ENCODE measurements at places on chromosomes 1 and 21.

- DNase-seq = no peak
Observed at GRCh38 chr1:223429313-223429731, 36.1 kb downstream of the CCDC185 start.

DNA sequence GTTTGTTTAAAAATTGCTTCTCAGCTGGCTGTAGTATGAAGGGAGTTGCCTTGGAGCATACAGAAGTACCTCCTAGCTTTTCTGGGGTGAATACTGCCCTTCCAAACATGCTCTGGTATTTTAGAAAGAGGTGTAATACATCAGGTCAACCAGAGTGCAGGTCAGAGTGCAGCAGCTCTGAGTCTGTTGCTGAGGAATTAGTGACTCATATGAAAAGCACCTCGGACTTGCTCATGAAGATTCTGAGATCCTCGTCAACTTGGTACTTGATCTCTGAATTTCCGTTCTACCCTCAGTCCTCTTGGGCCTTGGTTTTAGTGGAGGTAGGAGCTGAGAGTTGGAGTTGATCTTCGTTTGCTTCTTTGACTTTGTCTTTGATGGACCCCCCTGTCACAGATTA lies 67.3 kb downstream of the NOS1AP start:
- no peak for DNase-seq

DNA sequence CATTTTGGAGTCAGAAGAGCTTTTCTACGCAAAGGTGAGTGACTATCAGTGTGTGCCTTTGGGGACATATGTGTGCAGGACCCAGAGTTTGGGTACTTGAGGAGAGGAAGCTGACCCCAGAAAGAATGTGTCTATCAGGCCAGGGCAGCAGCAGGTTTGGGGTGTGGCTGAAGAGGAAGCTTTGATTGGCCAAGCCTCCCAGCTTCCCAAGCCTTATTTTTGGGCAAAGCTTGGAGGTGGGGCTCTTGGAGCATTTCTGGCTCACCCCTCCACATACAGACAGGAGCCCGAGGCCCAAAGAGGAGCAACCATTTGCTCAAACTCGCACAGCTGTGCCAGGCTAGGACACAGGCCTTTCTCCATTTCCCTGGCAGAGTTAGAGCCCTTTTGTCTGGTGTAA lies 4.7 kb downstream of the GPR3 start:
- no peak for DNase-seq

GRCh38 chr1:177413982-177414596 lies 243.3 kb downstream of the BRINP2 start:
- DNase-seq = no peak

DNA sequence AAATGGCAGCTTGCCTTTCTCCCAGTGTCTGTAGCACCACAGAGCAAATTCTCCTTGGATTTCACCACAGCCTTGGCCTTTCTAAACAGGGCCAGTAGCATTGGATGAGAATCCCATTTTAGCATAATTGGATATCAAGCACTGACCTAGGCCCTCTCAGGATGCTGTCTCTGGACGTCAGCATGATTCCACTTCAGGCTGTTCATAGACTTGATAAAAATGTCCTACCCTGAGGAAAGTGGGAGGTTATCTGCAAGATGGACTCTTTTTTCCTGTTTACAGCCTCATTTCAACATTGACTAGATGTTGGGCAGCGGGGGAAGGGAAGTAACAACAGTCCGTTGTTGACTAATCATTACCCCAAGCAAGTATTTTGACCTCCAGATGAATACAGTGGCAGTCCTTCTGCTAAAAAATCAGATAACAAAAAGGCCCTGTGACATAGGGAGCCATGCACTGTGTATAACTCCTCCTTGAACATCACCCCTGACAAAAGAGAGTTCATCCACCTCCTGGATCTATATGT lies 5.2 kb downstream of the NPL start:
- DNase-seq = no peak

DNA sequence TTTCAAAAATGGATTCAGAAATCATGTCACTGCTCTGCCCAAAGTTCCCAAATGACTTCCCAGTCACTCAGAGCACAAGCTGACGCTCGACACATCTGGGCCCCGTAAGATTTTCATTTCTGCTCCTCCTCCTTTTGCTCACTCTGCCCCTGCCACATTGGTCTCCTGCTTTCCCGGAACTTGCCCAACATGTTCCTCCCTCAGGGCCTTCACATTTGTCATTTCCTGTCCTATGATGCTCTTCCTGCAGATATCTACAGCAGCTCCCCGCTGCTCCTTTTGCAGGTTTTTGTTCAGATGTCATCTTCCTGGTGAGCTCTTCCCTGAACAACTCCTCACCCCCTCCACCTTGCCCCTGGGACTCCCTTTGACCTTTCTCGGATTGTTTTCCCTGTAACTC lies 58.5 kb upstream of the IVNS1ABP start:
- no peak for DNase-seq

DNA sequence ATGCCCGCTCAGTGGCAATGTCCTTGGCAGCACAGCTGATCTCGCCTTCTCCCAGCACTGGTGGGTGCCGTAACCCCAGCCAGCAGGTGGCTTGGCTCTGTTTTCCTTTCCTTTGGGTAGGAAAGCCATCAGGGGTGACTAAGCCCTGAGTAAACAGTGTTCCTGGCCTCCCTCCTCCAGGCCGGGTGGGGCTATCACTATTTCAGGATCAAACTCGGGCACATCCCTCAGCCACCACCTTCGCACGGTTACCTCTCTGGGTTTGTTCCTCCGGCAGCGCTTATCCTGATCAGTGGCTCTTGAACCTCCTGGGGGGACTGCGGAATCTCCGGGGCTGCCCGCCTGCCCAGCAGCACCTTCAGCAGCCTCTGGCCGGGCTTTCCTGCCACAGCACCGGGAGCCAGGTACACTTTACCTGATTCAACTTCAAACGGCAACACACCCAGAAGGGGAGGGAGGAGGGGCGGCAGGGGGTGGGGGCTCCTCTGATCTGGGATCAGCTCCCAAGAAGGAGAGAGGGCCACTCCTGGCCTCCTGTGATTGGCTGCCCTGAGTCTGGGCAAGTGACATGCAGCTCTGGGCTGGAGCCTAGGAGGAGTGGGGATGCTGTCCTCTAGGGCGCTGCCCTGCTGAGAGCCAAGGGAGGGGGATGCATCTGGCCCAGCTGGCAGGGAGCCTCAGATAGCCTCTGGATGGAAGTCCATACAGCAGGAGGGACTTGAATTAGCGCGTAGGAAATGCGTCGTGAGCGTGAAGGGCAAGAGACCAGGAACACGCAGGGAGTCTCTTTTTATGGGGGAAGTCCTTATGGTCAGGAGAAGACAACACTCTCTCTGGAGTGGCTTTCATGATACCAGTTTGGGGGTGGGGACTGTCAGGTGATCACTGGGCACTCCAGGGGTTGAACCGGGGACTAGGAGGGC lies at the start of gene ASCL5:
ASCL5 (minus strand) TSS at position 353 of the 923 bp plus-strand sequence. CDS start 11,812 bp downstream, outside the sequence.
- no peak for DNase-seq

GRCh38 chr1:78250201-78250600 lies 204.4 kb downstream of the GIPC2 start:
- DNase-seq = no peak
